ENCODE measurements at places on chromosomes 11 and 22. TPM values are rescaled to one million over a fixed set of nuclear protein-coding genes. Genes with fewer than 3 reads are reported as not detected.

The OR51B5 gene
- total RNA-seq: not detected

DNA sequence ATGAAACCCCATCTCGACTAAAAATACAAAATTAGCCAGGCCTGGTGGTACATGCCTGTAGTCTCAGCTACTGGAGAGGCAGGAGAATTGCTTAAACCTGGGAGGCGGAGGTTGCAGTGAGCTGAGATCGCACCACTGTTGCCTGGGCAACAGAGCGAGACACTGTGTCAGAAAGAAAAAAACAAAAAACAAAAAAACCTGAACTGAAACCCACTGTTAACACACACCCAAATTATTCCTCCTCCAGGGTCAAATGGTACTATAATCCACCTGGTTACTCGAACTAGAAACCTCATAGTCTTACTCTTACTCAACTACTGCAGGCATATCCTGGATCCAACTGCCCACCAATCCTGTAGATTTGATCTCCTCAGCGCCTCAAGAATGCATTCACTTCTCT lies 35.5 kb downstream of the USP28 start:
- DNase-seq: no peak

The TRIM29 gene
- 0.66 TPM for total RNA-seq

The FLRT1 gene
- total RNA-seq: 3.6 TPM

GRCh38 chr11:45803971-45804760 lies 783 bp upstream of the SLC35C1 start:
- no peak for DNase-seq

DNA sequence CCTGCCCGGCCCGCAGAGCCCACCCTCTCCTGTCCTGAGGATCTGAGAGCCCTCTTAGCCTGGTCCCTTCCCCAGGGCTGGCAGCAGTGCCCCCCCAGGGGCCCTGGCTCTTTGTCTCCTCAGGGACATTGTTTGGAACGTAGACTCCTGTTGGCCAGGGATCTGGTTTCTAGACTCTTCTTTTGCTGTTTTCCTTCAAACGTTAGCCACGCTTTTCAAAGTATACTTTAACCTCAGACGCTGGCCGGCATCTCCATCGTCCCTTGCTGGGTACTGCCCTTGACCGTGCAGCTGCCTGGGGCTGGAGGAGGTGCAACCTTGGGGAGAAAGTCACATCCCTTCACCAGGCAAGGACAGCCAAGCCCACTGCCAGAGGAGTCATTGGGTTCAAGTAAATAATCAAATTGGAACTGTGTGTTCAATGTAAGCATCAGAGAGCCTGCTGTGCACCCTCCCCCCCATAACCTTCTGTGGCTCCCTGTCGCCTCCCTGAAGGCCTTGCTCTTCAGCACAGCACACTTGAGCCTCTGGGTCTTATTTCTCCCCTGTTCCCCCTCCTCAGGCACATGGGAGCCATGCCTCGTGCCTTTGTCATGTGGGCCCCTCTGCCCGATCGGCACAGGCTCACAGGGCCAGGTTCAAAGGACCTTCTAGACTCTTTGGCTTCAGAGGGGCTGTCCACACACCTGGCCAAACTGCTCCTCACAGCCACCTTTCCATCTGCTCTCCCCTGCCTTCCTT lies 21.8 kb upstream of the WNT7B start:
- DNase-seq: no peak

The NTM gene
- 6.3 TPM for total RNA-seq

DNA sequence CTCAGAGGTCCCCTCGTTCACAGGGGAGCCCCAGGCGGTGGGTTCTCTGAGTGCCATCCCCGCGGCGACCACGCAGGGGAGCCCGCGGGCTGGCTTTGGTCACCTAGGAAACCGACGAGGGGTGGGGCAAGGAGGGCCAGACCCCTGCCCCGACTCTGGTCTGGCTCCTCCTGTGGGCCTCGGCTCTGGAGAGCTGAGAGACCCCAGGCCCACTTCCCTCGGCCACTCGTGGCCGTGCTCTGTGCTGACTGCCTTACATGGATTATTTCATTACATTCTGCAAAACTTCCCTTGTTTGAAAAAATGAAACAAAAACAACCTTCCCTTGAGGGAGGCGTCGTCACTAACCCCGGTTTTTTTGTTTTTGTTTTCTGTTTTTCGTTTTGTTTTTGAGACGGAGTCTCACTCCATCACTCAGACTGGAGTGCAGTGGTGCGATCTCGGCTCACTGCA lies 15.1 kb upstream of the CYTH4 start:
- DNase-seq: no peak
